Fibroblast of skin of left biceps (primary cell): ENCODE measurements at places on chromosomes 7 and 10.

DNA sequence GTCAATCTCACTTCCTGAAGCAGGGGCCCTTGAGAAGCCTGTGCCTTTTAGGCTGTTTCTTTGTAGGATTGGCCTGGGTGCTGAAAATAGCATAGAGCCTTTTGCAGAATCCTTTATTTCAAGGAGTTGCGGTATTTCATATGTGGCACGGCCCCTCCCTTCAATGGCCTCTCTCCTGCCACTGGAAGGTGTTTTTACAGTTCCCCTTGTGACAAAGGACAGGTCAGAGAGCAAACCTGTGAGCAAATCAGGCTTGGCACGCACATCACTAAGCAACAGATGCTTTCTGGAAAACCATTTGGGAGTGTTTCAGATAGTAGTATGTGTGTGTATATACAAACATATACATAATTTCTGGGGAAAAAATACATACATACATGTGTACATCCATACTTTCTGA lies 388.6 kb upstream of the C7orf33 start:
- no peak for DNase-seq

- DNase-seq, result no peak
Observed at GRCh38 chr10:63466144-63466935, 563 bp upstream of the JMJD1C start.

DNA sequence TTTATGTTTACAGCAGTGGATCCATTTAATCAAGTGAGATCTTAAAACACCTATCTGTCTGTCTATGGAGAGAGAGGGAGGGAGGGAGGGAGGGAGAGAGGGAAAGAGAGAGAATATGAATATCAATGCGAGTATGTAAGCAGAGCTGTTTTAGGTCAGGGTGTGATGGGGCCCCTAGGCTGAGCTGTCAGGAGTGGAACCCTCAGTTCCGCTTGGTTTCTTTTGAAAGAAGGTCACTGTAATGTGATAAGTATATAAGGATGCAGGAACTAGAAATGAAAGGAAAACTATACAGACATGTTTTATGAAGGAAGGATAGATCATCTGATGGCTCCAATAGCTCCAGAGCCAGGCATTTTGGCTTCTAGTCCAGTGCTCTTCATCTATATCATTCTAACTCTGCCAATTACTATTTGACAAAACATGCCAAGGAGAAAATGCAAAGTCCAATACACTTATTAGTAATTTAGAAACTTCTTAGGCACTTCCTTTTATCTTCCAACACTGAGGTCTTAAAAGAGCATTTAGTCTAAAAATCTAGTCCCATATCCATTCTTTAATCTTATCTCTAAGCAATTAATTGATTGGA lies 70.3 kb downstream of the NRCAM start:
- DNase-seq, result no peak

DNA sequence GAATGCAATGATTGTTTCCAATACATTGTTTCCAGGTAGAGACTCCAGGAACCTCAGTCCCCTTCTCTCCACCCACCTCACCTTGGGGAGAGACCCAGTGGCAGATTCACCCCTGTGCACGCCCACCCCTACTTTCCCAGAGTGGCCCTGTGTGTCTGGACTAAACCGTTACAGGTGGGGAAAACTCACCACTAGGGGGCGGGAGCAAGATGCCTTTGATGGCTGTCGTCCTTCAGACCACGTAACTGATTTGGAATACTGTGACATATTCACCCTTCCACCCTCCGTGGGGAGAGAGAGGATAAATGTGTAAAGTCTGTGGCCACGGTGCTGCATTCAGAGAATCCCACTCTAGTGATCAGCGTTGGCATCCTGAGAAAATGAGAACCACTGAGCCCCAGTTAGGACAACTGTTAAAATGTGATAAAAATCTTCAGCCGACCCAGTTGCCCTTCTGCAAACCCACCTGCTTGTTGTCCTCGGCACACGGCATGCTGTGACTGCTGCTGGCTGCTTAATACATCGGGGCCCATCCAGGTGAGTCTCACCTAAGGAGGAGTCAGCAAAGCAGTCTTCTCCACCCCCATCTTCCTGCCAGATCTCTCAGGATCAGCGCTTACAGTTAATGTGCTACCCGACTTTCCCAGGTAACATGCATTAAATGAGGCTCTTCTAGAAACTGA lies 41.5 kb upstream of the NMT2 start:
- DNase-seq, result no peak

- DNase-seq, result no peak
Observed at GRCh38 chr10:96439725-96440124, 74.0 kb downstream of the TLL2 start.

DNA sequence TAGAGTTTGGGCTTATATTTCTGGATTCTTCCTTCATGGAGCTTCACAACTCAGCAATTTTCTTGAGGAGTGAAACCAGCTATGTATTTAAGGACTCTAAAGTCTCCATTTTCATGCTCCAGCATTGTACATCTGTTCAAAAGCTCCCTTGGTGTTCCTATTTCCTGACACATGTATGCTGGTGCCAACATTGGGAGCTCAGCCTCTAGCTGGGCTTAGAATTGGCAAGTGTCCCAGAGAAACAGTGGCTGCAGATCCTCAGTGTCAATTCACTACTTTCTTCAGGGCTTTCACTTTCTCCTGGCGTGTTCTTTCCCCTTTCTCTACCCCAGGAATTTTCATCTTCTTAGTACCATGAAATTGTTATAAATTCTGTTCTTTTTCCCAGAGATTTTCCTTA lies 103.1 kb downstream of the ZNF467 start:
- no peak for DNase-seq
